ENCODE measurements at places on chromosomes 2 and 18.

DNA sequence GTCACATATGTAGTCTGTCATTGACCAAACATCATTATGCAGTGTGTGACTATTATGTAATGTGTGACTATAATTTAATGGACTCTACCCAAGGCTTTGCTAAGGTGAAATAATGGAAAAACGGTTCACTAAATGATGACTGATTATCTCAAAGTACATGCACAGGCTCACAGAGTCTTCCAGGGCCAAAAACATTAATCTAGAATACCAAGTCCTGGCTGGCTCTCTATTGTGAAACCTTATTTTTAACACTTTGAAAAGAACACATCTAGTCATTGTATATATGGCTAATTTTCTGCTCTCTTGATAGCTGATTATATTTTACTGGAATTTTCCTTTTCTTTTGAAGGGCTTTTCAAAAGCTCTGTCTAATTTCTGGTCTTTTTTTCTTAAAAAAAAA, 102.9 kb upstream of the THUMPD2 start:
- no peak for DNase-seq

DNA sequence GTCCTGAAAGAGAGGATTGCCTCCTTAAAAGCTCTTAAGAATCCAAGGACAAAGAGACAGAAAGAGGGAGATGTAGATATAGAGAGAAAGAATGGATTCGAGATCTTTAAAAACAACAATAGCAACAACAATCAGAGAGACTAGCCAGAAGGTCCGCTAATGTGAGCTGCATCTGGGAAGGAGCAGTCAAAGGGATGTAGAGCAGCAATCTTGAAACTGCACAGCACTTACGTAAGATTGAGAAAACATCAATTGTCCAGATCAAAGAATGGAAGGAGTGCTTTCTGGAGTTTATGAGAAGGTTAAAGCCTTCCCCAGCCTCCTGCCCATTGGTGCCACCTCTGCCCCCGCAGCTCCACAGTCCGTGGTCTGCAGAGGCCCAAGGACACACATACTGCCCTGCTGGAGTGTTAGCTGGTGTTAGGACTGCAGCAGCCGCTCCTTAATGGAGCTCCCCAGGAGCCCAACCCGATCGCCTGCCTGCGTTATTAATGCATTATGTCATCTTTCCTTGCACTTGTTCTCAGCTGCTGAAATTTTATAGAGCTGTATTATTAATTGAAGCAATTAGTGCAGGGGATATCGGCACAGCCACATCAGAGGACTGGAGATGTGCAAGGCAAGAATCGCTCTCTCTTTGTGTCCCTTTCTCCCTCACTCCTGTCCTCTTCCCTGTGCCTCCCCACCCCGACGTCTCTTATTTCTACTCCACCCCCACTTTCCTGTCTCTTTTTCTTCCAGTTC, 94.2 kb upstream of the STPG4 start:
- DNase-seq: peak; percentile 53

GRCh38 chr2:112055730-112056625, 909 bp downstream of the TMEM87B start:
- peak; percentile 93 for DNase-seq

- DNase-seq: no peak
Measured at GRCh38 chr2:202120828-202121227, 47.8 kb downstream of the KIAA2012 start.

GRCh38 chr2:157789933-157790511, 86.1 kb downstream of the ACVR1 start:
- DNase-seq: no peak

- DNase-seq: no peak
Measured at GRCh38 chr2:169260846-169261642, 101.3 kb downstream of the LRP2 start.

GRCh38 chr2:9952856-9953503, 1.5 kb downstream of the GRHL1 start:
- no peak for DNase-seq

- no peak for DNase-seq
Measured at GRCh38 chr2:98715812-98716451, 15.0 kb downstream of the MGAT4A start.

- no peak for DNase-seq
Measured at GRCh38 chr2:24189551-24189950, 14.7 kb downstream of the FAM228A start.

- peak; percentile 83 for DNase-seq
Measured at GRCh38 chr2:200454927-200455801, 54.7 kb downstream of the KCTD18 start.

DNA sequence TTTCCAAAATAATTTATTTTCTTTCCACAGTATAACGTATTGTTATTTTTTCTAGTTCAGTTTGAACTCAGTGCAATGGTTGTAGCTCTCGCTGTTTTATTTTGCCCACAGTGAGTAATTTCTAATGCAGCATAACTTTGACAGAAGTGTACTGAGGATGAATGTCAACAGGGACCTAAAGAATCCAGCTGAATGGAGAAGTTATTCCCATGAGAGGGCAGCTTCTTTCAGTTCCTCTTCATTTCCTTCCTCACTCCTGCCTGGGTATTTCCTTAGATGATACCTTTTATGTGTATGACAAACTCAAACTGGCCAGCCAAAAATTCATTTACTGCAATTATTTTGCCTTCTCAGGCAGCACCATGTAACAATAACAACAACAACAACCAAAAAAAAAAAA, 1223.1 kb upstream of the ZEB2 start:
- DNase-seq: no peak

DNA sequence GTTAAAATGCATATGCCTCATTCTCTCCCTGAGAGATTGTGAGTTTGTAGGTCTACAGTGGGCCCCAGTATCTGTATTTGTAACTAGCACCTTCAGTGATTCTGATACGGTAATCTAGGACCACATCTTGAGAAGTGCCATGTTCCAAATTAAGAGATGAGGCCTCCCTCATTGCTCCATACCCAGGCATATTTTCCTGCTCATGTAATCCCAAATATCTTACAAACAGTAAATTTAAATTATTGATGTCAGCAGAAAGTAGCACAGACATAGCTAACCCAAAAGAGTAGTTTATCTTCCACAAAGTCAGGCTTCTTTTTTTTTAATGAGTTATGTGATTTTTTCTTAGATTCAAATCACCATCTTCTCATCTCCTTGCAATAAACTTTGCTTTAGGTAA, 263.8 kb downstream of the SETBP1 start:
- DNase-seq: no peak

DNA sequence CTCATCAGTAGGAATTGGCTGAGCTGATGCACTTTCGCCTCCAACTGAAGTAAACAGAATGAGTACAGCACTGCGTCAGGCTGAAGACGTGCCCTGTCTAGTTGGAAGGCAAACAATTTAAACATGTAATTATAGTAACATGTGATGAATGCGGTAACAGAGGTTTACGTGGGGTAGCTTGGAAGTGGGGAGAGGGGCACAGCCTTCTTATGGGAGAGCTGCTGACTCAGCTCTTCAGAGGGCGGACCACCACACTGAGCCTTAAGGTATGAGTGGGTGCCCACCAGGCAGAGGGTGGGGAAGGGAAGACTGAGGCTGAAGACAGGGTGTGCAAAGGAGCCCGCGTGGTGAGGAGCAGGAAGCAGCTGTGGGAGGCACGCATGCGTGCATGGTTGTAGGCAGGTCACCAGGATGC, 6.2 kb upstream of the EHD3 start:
- DNase-seq: no peak

DNA sequence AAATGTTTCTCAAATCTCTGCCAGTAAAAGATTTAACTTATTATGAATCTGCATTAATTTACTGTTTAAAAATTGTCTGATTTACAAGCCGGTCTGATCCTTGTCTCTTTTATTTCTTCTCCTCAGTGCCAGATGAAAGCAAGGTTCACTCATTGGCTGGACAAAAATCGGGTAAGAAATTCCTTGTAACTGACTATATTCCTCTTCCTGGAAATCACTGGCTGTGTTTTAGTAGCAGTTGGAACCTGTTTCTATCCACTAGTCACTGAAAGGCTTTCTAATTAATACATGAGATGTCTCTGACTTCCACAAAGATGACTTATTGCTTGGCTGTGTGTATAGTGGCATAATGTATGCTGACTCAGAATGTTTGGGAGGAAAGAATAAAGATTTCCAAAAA, 436.6 kb upstream of the NRP2 start:
- peak; percentile 47 for DNase-seq

DNA sequence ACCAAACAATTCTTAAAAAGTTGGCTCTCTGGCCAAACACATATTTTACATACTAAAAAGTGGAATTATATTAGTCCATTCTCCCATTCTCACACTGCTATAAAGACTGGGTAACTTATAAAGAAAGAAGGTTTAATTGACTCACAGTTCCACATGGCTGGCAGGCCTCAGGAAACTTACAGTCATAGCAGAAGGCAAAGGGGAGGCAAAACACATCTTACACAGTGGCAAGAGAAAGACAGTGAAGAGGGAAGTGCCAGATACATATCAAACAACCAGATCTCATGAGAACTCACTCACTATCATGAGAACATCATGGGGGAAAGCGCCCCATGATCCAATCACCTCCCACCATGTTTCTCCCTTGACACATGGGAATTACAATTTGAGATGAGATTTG, 42.6 kb downstream of the EDAR start:
- DNase-seq: no peak

GRCh38 chr2:98617149-98617548, 8.8 kb downstream of the UNC50 start:
- no peak for DNase-seq

DNA sequence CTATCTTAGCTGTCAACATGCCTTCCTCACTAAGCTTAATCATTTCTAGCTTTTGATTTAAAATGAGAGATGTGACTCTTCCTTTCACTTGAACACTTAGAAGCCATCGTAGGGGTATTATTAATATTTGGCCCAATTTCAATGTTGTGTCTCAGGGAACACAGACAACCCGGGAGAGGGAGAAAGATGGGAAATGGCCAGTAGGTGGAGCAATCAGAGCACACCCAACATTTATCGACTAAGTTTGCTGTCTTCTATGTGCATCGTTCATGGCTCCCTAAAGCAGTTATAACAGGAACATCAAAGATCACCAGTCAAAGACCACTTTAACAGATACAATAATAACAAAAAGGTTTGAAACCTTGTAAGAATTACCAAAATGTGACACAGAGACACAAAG, 110.2 kb downstream of the OLA1 start:
- DNase-seq: no peak

- no peak for DNase-seq
Measured at GRCh38 chr2:206115026-206115578, 29.1 kb upstream of the INO80D start.

DNA sequence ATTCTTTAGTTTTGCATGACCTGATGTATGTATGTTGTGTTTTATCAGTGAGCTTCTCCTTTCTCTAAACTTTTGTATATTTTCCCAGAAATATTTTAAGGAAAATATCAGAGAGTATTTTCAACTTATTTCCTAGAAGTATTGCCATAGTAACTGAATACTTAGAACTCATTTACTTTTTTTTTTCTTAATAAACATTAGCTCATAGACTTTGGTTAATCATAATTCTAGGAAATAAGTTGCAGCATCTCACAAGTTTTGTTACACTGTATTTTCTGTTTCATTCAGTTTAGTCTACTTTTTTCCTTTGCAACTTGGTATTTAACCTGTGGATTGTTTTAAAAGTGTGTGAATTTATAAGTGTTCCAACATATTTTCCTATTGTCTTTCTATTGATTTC, 27.5 kb downstream of the SMCHD1 start:
- no peak for DNase-seq

GRCh38 chr2:105747991-105748390, 3.3 kb downstream of the NCK2 start:
- DNase-seq: no peak

- peak; percentile 9 for DNase-seq
Measured at GRCh38 chr18:9365406-9365805, 30.8 kb downstream of the TWSG1 start.

GRCh38 chr18:8938817-8939216, 163.7 kb upstream of the NDUFV2 start:
- no peak for DNase-seq

DNA sequence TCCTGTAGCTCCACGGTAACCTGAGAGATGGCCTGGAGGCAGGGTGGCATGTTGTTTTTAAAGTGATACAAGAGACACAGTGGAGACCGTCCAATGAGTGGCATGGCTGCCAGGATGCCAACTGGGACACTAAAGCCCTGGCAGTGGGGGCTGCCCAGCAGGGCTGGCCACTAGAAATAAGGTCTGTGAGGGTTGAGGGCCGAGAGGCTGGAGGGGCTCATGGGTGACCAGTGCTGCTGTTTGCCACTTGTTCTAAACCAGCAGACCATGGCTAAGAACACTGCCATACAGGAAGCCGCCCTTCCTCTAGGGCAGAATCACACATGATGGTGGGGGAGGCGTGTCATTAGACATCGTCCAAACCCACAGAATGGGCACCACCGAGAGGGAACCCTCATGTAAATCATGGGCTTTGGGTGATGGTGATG, 71.9 kb downstream of the ALPK2 start:
- DNase-seq: no peak

- DNase-seq: no peak
Measured at GRCh38 chr18:3836483-3837335, 386.7 kb downstream of the TGIF1 start.

DNA sequence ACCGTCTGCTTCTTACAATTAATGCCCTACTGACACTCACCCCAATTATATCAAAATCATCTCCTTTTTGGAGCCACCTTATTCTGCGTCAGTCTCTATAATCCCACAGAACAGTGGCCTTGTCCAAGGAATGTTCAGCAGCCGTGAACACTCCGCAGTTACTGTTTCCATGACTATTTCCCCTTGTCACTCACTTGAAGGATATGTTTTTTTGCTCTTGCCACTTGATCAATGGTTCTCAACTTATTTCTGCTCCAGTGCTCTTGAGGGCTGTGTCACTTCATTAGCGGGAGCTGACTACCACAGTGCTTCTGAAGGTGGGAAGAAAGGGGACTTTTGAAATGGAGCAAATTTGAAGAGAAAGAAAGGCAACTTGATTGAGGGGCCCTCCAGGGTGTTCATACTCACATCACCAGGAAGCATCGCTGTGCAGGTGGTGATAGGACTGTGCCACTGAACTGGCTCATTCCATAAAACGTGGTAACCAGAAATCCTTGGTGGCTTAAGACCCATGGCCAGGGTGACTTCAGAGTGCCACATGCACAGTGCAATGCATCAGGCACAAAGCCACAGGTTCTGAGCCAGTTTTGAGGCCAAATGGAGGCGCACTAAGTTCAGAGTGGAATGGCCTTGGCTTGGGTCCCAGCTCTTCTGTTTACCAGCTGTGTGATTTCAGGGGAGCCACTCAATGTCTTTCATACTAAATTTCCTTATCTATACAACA, 320.6 kb upstream of the RAB12 start:
- no peak for DNase-seq

GRCh38 chr18:62236252-62236651, 49.2 kb downstream of the RELCH start:
- DNase-seq: no peak

DNA sequence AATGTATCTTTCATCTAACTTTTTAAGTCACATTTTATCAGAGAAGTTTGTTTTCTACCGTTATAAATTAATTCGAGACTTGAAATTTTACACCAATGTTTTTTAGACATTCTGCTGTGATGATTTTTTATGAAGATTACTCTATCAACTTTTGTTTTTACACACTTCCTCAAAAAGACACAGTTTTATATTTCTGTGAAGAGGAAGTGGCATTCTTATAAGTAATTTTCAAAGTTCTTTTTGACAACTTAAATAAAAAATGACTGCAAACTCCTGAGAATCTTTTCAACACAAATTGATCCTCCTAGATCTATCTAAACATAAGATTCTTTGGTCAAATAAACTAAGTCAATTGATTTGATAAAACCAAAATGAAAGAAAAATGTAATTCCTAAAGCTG, 13.7 kb downstream of the ANKRD44 start:
- DNase-seq: no peak

GRCh38 chr2:240645346-240645745, 20.1 kb downstream of the GPR35 start:
- no peak for DNase-seq

Data from EL (cell line).